ENCODE measurements at places on chromosomes 7 and 10.

DNA sequence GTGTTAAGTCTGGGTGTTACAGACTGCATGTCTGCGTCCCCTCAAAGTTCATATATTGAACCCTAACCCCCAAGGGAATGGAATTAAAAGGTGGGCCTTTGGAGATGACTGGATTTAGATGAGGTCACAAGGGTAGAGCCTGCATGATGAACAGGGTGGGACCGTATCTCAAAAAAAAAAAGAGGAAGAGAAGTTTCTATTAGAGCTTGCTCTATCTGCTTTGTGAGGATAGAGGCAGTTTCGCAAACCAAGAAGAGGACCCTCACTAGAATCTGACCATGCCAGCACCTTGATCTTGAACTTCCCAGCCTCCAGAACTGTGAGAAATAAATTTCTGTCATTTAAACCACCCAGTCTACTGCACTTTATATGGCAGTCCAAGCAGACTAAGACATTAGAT lies 1.4 kb downstream of the KIN start:
- DNase-seq = no peak

DNA sequence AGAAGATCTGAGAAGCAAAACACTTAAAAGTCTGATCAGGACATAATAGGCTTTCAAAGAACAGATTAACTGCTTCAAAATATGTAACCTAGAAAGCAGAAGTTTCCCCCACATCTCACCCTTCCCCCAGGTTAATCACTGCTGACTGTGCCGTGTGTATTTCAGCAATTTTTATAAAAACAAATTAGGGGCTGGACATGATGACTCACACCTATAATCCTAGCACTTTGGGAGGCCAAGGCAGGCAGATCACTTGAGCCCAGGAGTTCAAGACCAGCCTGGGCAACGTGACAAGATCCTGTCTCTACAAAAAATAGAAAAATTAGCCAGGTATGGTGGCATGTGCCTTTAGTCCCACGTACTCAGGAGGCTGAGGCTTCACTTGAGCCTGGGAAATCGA lies 67.6 kb upstream of the GATA3 start:
- no peak for DNase-seq

- no peak for DNase-seq
Measured at GRCh38 chr7:155744971-155745683, 67.1 kb downstream of the SHH start.

DNA sequence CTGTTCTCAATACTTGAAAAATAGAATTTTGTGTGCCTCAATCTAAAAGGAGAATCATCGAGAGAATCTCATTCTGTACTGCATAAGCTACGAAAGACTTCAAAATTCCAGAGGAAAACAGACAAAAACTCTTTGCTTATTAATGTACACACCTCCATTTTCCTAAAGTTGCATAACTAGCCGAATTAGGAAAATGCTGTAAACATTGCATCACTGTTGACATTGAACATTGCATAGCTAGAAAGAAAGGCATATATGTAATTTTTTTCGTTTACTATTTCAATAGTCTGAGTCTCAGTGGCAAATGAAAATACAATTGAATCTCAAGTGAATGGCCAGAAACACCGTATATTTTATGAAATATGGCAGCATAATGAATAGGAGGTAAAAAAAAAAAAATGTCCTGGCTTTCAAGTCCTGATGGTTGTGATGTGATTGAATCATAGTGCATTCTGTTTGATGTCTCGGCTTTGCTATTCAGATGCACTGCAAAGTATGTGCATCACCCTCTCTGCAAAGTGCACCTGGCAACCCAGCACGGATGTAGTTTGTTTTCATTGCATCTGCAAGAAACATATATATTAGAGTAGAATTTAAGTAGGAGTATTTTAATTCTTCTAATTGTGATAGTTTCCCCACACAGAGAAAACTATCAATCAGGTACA lies 196.7 kb downstream of the VTI1A start:
- no peak for DNase-seq

DNA sequence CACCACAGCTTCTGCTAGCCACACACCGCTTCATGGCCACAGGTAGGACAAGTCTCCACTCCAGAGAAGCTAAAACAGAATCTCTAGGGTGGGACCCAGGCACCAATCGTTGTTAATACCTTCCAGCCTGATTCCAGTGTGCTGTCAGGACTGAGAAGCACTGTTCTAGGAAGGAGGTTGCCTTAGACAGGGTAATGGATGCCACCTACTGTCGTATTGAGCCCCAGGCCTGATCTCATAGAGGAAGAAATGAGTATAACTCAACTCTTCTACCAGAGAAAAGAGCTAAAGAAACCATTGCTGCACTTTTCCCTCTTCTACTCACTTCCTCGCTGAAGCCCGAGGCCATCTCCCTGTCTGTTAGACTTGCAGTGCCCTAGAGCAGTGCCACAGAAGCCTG lies 31.8 kb downstream of the CNNM1 start:
- DNase-seq = no peak

DNA sequence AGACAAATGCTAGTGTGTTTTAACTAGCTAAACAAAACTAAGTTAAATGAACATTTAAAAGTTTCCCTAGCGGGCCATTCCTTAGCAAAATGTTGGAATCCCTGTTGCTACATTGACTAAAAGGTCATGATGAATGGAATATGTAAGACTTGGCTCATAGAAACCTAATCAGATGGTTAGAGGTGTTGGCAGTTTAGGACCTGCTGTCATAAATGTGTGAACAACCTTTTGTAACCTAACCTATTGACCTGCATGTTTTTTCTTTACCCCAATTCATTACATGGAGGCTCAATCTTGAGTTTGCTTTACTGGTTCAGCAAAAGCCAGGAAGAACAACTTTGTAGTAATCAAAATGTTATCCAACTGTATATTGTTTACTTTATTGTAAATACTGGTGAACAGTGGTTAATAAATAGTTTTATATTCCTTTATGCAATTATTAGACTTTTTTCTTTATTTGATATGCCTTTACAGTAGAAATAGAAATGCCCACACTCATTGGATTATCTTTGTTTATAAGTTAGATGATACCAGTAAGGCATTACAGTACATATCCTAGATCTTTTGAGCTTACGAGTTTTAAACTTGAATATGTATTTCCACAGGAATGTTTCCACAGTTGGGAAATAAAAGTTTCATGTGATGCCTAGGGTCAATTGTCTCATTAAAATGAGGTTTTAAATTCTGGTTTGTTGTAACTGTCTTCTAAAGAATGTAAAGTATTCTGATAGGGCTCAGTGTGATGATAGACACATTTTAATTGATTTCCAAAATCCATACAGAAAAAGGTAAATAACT lies 11.6 kb downstream of the CBX3 start:
- no peak for DNase-seq

DNA sequence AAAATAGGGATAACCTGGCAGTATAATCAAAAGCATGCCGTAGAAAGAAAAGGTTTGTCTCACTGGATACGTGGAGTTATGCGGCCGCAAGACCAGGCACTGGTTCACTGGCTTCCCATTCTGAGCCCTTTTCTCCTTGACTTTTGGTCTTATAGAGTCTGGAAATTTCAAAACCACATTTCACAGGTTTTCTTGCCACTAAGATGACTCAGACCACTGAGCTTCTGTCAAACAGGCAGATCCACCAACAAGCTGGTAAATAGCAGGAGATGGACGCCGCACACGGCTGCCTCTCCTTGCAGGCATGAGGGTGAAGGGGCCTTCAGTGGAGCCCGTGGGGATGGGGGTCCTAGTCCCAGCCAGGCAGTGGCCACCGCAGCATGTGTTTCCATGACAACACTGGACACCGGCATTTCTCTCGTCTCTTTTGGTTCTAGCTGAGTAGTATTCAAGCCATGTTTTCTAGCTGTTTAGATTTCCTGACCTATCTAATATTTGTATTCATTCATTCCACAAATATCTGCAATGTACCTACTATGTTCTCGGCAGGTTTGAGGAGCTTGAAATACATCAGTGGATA lies 55.5 kb downstream of the KLF6 start:
- DNase-seq = no peak

DNA sequence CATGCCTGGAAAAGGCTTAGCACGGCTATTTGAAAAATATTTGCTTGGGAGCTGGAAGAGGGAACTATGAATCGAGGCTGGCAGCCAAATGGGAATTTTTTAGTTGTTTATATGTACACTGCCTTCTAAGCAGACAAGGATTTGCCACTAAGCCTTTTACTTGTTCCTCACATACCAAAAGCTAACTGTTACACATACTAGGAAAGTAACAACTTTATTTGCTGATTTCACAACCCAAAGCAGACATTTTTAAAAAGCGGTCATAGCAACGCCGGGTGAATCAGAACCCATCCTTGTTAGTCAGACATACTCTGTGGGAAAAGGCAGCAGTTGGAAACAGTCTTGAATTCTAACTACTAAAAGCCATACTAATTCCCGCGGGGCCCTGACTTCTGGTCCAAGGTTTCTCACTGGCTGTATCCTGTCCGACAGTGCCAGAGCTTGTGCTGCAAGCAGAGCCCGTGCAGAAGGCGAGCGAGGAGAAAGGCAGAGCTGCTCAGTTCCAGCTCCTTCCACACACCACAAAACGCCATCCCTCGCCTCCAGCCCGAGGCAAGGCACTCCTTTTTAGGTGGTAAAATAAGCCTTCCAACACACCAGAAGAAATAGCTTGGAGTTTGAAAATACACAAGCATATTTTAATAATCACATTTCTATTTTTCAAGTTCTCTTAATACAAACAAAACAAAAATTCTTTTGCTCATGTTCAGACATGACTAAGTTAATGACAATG lies 89.2 kb downstream of the RNF216 start:
- no peak for DNase-seq

- peak; percentile 54 for DNase-seq
Measured at GRCh38 chr7:102286237-102287110, at the start of gene SH2B2. Gene SH2B2, plus strand, starts transcription at chr7:102286868. Its CDS starts 13,683 bp downstream, at chr7:102300551.

- no peak for DNase-seq
Measured at GRCh38 chr10:103727546-103727963, 127.8 kb downstream of the SH3PXD2A start.

DNA sequence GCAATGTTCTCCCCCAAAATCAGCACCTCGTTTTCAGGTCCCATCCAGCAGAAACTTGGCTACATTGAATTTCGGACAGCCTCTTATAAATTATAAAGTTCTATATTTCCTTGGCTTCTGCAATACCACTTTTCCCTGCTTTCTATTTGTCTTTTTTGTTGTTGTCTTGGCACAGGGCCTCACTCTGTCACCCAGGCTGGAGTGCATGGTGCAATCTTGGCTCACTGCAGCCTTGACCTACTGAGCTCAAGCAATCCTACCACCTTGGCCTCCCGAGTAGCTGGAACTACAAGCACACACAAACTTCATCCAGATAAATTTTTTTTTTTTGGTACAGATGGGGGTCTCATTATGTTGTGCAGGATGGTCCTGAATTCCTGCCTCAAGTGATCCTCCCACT lies 55.3 kb upstream of the HECW1 start:
- no peak for DNase-seq

DNA sequence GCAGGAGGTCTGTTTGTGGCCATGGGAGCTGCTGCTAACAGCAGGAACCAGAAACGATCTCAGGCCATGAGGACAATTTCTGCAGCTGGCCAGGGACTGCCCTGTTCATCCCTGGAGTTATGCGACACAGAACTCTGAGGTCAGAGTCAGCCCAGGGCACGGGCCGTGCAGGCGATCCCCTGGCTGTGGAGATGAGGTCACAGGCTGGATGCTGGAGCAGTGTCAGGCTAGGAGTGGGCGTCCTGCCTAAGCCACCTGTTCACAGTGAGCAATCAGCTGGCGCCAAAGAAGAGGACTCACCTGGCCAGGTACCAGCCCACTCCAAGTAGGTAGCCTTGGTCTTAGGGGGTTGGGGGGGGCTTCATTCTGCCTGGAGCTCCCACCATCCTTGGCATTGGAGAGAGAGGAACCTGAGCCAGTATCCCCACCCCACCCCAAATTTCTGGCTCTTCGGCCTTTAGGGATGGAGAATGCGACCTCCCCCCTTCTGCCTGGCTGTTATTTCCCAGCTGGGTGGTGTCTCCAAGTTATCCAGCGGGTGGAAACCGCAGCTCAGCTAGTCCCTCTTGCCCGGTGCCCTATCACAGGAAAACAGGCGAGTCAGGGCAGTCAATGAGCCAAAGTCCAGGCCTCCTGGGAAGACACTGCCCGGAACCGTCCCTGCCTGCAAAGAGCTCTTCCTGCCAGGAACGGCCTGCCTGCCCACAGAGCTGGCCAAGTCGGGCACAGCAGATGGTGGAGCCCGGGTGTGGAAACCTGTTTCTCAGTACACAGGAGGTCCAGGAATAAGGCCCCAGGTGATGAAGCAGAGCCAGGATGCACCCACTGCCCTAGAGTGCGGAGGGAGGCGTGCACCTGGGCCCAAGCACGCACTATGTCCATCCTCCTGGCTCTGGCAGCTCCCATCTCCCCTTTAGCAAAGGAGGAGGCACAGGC lies 1.8 kb upstream of the TTYH3 start:
- no peak for DNase-seq

DNA sequence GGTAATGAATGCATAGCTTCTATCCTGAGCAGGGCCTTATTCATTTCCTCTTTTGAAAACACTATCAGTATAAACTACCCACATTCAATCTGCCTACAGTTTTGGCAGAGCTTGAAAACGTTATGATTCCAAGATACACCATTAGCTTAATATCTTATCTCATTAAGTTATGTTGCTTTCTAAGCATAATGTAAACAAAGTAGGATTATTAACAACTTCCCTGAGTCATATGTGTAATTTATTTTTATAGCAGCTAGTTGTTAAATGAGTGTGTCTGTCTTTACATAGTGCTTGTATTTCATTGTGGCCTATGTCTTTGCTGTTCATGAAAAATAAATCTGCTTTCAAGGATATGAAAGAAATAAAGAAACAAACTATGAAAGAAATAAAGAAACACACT lies 106.2 kb upstream of the DLX6 start:
- no peak for DNase-seq

GRCh38 chr7:29412912-29413311 lies 150.7 kb upstream of the PRR15 start:
- DNase-seq = no peak

DNA sequence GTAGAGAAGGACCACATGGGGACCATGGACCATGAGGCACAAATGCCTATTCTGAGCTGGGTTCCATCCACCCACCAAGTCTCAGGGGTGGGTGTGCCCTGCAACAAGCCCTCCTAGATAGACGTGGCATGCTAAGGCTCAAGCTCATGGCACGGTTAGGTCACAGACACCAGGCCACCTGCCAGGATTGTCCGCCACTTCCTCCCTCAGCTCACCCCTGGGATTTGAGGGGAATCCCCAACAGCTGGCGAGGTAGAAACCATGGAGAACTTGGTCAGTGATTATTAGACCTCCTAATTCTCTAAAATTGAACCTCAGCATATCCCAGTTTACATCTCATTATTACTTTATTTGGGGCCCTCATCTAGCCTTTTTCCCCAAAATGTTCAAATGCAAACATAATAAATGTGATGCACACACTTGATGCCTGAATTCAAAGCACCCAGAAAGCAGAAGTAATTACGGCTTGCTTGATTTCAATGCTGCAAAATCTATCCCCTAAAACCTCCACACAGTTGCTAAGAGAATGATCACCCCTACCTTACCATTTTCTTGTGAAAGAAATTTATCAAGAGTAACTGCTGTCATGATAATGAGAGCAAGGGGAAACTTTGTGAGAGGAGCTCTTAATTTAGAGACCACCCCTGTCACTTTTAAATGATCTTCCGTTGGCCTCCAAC lies 366.6 kb upstream of the PFKP start:
- DNase-seq = no peak

- DNase-seq = no peak
Measured at GRCh38 chr10:48947690-48948469, 8.2 kb upstream of the LRRC18 start.

GRCh38 chr7:28383975-28384374 lies 28.3 kb upstream of the CREB5 start:
- DNase-seq = no peak
